ENCODE measurements at places on chromosomes 13 and 19. TPM values are rescaled to one million over a fixed set of nuclear protein-coding genes. Genes with fewer than 3 reads are reported as not detected.

DNA sequence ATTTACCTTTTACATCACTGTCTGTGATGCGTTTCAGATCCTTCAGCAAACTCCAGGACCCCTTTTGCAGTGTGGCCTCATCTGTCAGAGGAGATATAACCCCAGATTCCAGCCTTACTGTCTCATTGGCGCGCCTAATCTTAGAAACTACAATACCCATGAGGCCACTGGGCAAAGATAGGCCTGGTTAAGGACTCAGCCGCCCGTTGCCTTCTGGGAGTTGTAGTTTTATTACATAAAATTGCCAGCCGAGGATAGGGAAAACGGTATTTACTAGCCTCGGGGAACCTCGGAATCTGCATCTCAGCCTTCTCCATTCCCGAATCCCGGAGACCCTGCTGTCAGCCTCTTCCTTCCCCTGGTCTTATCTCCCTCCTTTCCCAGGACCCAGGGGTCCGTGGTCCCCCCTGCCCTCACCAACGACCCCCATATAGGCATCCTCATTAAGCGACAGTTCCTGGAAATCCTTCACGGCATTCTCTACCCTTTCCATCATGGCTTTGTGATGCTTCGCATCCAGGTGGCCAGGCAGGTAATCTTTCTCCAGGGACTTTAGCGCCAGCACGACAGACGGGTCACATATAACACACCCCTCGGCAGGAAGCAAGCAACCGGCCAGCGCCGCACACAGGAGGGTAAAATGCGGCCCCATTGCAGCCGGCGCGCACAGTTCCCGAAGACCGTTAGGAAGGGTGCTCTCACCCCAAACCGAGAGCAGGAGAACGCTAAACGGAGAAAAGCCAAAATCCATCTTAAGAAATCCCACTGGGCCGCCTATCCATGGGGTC, 1.3 kb downstream of the IZUMO1 start:
- peak; percentile 70 for DNase-seq

DNA sequence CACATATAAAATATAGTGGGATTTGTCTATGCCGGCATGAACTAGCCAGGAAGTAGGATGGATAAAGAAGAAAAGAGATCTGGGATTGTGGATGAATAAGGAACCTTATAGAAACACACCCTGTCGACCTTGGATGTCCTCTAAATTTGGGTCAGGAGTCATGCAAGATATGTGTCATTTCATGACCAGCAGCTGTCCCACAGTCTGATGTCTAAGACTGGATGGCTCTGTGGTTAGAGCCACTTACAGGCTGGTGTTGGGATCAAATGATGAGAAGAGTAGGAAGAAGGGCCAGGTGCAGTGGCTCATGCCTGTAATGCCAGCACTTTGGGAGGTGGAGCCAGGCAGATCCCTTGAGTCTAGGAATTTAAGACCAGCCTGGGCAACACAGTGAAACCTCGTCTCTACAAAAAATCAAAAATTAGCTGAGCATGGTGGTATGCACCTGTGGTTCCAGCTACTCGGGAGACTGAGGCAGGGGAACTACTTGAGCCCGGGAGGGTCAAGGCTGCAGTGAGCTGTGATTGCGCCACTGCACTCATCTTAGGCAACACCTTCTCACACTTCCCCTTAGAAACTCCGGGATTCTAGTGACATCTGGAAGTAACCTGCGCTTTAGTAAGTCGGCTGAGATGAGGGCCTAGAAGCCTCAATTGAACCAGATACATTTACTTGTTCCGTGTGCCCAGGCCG, 30.8 kb downstream of the TMED1 start:
- no peak for DNase-seq

The PSG2 gene
- total RNA-seq, result not detected

The PRR12 gene
- 64.2 TPM for total RNA-seq

DNA sequence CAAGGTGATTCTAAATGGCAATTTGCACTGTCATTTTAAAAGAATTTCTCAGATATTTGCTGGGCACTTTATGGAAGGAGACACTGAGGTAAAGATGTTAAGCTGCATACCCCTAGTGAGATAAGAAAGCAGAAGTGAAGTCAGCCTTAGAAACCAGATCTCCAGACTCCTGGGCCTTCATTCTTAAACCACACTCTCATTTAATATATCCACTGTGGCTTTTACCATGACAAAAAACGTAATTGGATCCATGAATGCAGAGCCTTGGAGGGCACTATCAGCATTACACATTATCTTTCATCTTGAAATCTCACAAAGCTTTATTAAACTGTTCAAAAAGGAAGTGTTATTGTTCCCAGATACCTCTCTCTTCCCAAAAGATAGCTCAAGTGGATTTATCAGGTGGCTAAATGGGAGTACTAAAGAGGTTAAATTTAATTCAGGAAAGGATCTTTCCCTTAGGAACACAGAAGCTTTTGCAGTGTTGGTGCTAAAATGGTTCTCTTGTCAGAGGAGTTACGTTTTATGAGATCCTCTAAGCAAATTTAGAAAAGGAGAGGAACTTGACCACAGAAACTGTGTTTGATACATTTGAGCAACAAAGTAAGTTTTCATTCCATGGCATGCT, 1060.4 kb downstream of the EFNB2 start:
- no peak for DNase-seq

DNA sequence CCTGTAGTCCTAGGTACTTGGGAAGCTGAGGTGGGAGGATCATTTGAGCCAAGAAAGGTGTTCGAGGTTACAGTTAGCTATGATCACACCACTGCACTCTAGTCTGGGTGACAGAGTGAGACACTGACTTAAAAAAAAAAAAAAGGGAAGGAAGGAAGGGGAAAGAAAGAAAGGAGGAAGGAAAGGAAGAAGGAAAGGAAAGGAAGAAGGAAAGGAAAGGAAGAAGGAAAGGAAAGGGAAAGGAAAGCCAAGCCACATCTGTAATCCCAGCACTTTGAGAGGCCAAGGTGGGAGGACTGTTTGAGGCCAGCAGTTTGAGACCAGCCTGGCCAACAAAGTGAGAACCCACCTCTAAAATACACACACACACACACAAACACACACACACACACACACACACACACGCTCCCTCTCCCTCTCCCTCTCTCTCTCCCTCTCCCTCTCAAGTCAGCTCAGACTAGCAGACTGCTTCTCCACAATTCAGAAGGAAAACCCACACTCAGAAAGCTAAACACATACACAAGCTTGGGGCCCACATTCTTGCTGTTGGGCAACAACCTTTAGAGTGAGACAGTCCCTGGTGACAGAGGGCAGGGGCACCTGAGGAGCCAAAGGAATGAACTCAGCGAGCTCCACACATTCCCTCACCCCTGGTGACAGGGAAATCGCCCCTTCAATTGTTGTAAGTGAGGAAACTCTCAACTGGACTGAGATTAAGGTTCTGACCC, 2.7 kb downstream of the ZNF709 start:
- DNase-seq, result no peak

DNA sequence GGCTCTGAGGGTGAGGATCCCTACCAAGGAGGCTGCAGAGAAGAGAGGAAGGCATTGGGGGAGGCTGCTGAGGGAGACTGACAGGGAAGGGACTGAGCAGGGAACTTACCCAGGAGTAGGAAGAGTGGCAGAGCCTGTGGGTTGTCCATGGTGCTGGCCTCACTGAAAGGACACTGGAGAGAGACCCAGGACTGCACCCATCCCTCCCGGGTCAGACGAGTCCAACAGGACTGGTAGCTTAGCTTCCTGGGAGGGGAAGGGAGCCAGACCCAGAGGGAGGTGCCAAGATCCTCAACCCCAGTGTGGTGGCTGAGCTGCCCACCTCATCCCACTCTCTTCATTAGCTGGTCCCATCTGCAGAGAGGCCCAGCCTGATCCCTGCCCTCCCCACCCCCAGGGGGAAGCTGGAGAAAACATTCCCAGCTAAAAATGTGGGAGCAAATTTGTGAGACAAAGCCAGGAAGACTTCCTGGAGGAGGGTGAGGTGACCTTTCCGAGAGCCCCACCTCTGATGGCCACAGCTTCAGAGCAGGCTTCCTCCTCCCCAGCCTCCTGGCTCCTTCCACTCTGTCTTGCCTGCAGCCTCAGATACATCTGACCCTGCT, at the start of gene VSIG10L:
VSIG10L (minus strand) TSS at position 164 of the 605 bp plus-strand sequence; CDS start at position 149, 15 bp downstream.
- no peak for DNase-seq

The CADM4 gene
- total RNA-seq, result 10.2 TPM

DNA sequence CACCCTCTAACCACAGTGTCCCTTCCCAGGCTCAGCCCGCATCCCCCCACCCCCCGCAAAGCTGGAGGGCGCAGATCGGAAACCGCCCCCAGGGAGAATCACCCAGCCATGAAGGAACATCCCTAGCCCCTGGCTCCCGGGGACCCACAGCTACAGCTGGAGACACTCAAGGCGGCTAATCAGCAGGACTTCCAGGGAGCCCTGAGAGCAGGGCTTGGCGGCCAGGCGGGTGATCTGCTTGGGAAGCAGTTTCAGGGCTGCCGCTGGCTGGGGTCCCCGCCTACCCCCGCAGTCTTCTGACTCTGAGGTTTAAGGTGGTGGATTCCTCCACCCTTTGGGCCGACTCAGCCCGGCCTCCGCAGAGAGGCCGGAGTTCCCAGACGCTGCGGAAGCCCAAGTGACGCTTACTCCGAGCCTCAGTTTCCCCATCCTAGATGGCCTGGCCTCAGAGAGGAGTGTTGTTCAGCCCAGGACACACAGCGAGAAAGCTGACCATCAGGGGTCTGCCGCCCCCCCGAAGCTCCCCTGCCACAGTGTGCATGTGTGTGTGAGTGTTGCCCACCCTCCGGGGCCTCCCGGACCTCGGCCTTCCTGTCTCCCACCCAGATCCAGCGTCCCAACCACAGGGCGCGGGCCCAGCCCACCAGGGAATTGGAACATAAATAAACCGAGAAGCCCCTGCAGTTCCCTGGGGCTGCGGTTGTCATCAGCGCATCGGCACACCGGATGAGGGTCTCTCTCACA, 9.8 kb downstream of the FUT6 start:
- no peak for DNase-seq

- DNase-seq, result no peak
Observed at GRCh38 chr13:28413999-28414398, 80.9 kb downstream of the FLT1 start.

The SIGLEC5 gene
- not detected for total RNA-seq

- DNase-seq, result no peak
Observed at GRCh38 chr13:98489446-98490194, 87.3 kb downstream of the STK24 start.

- no peak for DNase-seq
Observed at GRCh38 chr13:33590936-33591335, 227.0 kb upstream of the RFC3 start.

The C5AR1 gene
- total RNA-seq, result 1.8 TPM

GRCh38 chr19:51546650-51547396, 15.4 kb upstream of the SIGLEC6 start:
- DNase-seq, result no peak

DNA sequence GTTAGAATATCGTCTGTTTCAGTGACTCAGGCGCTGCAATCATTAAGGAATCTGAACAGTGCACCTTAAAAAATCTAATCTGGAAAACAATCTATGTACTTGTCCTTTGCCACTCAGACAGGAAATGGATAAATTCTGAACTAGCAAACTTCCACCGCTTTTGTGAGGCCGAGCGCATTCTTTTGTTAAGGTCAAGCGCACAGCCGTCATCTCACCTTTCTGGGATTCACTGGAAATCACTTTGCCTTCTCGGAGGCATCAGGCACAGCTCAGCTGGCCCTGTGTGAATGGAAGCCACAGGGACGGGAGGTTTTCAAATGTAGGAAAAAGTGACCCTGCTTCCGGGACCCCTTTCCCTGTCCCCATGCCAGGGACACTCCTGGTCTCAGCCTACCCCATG, 28.2 kb upstream of the SPACA7 start:
- DNase-seq, result peak; percentile 25

DNA sequence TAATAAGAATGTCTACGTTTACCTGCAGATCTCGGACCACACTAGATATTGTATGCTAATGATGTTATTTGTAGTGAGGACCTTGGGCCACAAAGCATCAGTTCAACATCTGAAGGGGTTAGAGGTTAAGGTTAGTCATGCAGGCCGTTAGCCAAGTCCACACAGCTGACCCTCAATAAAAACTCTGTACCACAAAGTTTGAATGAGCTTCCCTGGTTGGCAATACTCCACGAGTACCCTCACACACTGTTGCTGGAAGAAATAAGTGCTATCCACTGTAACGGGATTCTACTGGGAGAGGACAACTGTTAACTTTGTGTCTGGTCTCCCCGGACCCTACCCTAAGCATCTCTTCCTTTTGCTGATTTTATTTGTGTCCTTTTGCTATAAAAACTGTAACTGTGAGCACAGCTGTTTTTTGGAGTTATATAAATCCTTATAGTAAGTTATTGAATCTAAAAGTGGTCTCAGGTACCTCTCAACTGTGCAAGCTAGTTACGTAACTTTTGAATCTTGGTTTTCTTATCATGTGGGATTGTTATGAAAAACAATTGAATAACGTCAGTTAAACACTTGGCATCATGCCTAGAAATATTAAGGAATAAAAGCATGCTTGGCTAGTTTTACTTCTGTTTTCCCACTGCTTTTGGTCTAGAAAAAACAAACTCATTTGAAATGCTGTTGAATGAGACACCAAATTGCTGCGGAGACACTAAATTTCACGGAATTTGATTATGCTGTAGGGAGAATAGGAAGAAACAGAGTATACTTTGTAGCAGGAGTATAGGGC, 181.5 kb downstream of the DNAJC3 start:
- no peak for DNase-seq

DNA sequence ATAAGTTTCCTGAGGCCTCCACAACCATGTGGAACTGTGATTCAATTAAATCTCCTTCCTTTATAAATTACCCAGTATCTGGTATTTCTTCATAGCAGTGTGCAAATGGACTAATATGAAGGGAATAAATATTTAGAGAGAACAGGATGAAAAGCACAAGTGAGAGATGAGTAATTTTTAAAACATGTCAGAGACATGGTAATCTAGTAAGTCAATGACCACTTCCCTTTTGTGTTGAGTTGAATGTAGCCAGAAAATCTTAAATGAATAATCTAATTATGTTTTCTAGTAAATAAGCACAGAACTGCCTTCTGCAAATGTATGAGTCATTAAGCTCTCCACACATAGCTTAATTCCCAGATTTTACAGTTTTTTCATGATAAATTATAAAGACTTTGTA, 524.1 kb upstream of the SLITRK5 start:
- no peak for DNase-seq

The CTXN1 gene
- 22.7 TPM for total RNA-seq

- no peak for DNase-seq
Observed at GRCh38 chr19:31057476-31057875, 291.8 kb downstream of the TSHZ3 start.

DNA sequence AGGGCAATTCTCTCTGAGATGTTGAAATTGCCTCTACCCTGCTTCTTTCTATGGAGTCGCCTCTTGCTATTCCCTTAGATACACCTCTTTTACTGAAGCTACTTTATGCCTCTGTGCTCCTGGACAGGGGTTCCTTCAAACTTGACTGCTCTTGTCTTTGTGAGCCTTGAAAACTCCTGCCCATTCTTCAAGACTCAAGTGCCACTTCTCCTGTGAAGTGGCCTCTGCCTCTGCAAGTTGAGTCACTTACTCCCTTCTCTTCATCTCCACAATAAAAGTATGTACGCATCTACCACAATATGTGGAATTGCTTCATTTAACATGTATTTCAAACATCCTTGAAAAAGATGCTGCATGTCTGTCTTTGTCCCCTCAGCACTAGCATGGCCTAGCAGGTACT, 66.0 kb upstream of the TPP2 start:
- DNase-seq, result no peak
